ENCODE measurements at places on chromosomes 16 and 17.

- peak; percentile 49 for DNase-seq
Measured at GRCh38 chr16:2194852-2195321, 1.5 kb downstream of the CASKIN1 start.

GRCh38 chr17:3985846-3986245, 21.6 kb upstream of the ATP2A3 start:
- DNase-seq: no peak

- no peak for DNase-seq
Measured at GRCh38 chr16:9328411-9328810, 237.0 kb downstream of the HAPSTR1 start.

DNA sequence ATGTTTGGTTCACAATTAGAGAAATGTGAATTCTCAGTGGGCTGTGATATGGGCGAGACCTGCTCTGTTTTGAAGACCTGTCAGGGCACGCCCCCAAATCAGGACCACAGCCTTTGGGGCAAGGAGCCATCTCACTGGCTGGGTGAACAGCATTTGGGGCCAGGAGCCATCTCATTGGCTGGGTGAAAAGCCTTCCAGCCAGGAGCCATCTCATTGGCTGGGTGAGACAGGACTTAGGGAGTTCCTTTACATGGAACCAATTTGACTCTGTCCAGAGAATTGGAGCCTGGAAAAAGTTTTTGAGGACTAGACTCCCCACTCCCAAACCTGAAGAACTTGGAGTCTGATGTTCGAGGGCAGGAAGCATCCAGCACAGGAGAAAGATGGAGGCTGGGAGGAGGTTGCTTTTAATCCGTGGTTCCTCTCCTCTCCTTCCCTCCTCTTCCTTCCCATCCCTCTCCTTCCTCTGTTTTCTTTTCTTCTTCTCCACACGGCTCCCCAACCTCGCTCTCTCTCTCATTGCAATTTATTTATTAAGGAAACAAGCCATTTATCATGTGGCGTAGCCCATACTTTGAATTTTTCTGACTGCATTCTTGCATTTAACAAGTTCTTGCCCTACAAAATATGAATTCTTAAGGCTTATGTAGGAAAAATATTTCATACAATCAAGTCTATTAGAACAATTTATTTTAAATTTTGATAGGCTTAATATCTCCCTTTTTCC, 19.7 kb downstream of the FOXL1 start:
- no peak for DNase-seq

DNA sequence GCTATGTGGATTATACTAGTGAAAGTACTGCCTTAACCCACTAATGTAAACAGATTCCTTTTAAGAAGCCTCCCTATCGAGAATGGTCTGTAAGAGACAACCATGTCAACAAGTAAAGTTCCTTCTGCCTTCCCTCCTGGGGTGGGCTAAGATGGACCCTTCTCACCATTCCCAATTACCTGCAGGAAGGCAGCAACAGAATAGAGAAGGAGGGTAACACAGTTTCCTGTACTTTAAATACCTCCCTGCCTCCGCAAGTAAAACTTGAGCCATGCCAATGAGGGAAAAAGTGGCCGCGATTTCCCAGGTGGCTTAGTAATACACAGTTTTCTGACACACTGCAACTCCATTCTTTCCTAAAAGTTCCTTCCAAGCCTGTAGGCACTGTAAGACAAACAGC, 45.2 kb downstream of the TOX3 start:
- DNase-seq: no peak

DNA sequence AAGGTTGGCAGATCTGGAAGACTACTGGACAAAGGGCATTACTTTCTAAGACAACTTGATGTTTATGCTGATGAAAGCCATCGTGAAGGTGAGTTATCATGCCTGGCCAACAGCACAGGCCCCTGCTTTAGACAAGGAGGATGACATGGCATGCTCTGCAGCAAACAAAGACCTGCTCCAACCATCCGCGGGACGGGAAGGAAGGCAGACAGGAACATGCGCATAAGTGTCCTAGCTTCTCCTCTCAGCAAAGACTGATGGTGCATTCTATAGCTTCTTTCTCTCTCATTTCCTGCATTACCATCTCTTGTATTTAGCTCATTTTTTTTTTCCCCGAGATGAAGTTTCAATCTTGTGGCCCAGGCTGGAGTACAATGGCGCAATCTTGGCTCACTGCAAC, 5.4 kb downstream of the NPLOC4 start:
- DNase-seq: no peak

GRCh38 chr16:55706739-55707384, 51.1 kb downstream of the SLC6A2 start:
- DNase-seq: no peak

DNA sequence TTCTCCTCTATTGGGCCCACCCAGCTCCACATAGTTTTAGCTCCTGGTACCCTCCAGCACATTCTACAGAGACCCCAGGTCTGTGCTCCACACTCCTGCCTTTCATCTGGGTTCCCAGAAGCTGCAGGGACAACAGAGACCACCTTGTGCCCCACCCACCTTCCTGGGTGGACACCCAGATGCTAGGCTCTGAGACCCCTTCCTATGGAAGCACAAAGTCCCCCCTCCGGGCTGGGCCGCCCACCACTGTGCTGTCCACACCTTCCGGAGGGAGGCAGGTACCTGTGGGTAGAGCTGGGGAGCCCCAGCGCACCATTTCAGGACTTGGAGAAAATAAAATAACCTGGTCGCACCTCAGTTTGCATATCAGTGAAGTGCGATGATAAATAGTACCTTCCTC, 224.9 kb upstream of the FOXF1 start:
- no peak for DNase-seq

Data from COR-L47 (cell line).